Left forelimb (tissue), 1 donor: ENCODE measurements at places on chromosomes 4 and X.

DNA sequence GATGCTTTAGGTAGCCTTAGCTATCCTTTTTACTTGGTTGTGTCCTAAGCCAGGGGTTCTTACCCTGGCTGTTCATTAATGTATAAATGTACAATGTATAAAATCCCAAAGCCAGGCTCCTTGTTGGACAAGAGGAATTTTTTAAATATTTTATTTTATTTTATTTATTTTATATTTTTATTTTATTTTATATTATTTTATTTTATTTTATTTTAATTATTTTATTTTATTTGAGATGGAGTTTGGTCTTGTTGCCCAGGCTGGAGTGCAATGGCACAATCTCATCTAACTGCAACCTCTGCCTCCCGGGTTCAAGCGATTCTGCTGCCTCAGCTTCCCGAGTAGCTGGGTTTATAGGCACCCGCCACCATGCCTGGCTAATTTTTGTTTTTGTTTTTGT, 8.1 kb upstream of the SLC2A9 start:
- no peak for DNase-seq

DNA sequence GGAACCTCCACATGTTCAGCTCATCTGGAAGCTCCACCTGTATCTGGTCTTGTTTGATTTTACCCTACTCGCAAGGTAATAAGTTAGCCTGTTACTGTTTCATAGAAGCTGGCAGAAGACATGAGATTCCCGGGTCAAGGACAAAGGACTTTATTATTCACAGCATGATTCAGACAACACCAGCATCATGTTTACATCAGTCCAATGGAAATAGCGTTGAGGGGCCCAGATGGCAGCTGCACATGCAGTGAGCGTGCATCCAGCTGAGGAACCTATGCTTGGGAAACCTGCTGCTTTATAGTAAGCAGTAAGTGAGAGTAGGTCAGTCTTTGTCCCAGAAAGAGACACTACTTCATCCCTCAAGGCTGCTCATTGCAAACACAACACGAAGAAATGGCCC, 19.8 kb downstream of the TSPAN5 start:
- no peak for DNase-seq

DNA sequence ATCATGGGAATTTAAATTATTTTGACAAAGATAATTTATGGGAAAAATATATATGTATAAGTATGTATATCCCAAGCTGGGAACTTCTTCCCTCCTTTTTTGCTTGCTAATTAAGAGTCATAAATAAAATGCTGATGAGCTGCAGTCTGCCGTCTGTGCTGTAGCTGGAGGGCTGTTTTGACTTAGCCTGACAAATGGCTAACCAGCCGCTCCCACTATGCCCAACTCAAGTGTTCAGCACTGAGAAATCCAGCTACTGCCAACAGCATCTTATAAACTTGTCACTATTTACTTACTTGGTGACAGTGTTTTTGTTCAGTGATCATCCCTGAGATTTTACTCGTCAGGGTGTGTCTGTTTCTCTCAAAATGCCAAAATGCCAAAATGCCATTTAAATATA, 171.2 kb upstream of the PGRMC2 start:
- DNase-seq: no peak

- no peak for DNase-seq
Observed at GRCh38 chrX:14398725-14399124, 130.6 kb upstream of the GLRA2 start.

DNA sequence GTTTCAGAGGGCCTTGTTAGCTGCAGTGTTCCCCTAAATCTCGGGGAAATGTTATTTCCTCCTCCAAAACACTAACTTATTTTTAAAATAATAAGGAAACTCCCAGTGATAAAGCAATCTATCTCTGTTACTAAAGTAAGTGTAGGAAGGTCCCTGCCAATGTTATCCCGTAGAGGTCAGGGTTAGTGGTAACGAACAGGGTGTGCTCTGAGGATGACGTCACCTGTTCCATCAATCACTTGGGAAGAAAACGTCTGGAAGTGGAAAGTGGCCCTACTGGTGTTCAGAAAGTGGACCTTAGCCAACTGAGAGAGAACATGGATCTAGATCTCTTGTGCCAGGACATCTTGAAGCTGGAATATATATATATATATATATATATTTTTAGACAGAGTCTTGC, 249.5 kb downstream of the BCOR start:
- DNase-seq: no peak

DNA sequence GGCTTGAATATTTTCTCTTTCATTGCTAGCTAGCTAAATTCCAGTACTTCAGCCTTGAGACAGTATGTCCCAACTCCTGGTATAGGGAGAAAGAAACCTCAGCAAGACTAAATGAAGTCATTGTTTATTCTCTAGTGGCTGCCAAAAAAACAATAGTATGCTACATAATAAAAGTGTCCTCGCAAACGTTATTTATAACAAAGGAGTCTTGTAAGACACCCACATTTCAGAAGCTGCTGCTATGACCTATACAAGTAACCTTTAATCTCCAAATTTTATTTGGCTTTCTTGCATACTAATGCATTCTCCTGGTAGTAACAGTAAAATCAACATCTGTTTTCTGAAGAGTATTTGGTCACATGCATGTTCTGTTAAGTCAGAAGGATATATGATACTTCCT, 28.8 kb downstream of the NEK1 start:
- no peak for DNase-seq

DNA sequence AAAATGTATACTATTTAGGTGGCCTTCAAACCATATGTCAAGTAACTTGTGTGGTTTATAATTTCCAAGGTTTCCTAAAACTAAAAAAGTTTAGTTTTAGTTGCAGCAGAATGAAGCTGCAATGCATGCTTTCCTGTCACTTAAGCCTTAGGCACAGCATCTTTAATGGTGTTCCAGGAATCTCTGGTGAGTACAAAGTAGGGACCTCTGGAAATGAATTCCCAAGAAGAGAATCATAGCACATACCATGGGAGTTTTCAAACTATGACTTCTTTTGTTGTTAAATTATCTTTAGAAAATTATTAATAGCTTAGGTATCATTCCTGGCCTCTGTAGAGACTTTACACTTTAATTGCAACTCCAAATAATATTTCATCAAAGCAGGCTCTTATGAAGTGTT, 1005.9 kb upstream of the PABPC4L start:
- DNase-seq: no peak

DNA sequence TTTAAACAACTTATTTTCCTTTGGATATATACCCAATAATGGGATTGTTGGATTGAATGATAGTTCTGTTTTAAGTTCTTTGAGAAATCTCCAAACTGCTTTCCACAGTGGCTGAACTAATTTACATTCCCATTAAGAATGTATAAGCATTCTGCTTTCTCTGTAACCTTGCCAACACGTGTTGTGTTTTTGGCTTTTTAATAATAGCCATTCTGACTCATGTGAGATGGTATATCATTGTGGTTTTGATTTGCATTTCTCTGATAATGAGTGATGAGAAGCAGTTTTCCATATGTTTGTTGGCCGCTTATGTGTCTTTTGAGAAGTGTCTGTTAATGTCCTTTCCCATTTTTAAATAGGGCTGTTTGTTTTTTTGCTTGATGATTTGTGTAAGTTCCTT, 155.6 kb upstream of the PITX2 start:
- DNase-seq: no peak

- no peak for DNase-seq
Observed at GRCh38 chr4:20431543-20431951, 179.8 kb downstream of the SLIT2 start.

DNA sequence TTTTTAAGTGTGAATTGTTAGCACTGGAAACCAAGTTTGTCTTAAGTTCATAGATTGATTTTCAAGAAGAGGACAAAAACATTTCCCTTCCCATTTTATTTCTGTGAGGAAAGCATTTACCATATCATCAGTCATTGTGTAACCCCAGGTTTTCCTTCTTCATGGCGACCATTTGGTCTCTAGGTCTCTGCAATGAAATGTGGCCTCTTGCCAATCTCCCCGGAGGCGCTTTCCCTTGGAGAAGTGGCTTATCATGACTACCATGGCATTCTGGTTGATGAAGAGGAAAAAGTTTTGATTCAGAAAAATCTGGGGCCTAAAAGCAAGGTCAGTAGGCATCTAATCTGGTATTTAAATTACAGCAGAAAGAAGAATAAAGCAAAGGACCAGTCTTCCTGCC, 54.4 kb downstream of the ADD1 start:
- no peak for DNase-seq

DNA sequence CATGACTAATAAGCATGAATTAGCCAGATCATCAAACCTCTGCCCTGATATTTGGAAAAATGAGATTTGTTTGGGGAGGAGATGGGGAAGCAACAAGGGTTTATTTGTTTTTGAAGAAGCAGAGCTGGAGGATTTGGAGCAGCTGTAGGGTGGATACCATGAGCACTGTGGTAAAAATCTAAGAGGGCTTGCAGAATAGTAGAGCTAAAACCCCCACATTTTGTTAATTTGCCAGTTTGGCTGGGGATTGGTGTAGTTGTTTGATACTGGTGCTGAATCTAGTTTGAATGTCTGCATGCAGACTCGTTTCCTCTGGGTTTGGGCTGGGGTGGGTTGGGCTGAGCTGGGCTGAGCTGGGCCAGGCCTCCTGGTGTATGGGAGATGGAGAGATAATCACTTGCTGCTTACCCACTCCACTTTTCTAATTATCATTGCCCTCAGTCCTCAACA, 43.7 kb downstream of the SMAD1 start:
- DNase-seq: no peak

DNA sequence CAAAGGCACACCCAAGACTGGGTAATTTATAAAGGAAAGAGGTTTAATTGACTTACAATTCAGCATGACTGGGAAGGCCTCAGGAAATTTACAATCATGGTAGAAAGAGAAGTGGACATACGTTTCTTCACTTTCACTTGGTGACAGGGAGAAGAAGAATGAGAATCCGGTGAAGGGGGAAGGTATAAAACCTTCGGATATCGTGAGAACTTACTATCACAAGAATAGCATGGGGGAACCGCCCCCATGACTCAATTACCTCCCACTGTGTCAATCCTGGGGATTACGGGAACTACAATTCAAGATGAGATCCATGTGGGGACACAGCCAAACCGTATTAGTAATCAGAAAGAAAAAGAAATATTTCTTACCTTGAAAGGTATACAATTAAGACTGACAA, 782.9 kb upstream of the HS3ST1 start:
- DNase-seq: no peak

DNA sequence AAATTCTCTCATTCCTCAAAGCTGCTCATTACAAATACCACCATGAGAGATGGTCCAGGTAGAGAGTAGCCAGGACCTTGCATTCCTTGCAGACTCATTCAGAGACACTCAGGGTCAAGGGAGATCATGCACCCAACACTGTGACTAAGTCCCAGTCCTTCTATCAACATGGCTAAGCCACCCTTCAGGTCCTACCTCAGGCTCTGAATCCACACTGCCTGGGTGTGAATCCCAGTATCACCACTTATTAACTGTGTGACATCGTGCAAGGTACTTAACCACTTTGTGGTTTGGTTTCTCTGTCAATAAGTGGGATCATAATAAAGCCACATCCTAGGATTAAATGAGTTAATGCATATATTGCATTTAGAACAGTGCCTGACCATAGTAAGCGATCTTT, 124.1 kb upstream of the NEIL3 start:
- no peak for DNase-seq

GRCh38 chrX:3379111-3379510, 32.7 kb upstream of the MXRA5 start:
- no peak for DNase-seq
